ENCODE measurements at places on chromosomes 11 and 22. TPM values are rescaled to one million over a fixed set of nuclear protein-coding genes. Genes with fewer than 3 reads are reported as not detected.

- H3K27ac ChIP-seq: no peak overlapping the region
- H3K36me3 ChIP-seq: peaks cover 1% of the 10 kb centered on the region
- DNase-seq: no peak
- no peaks in the 10 kb centered on the region for H3K27me3 ChIP-seq
- H3K4me1 ChIP-seq: no peaks in the 10 kb centered on the region
Observed at GRCh38 chr22:39183991-39184585, 31.6 kb upstream of the CBX7 start.

- H3K27me3 ChIP-seq: no peaks in the 10 kb centered on the region
- DNase-seq: peak; percentile 83
- peaks cover 80% of the 10 kb centered on the region for H3K4me1 ChIP-seq
- H3K36me3 ChIP-seq: peaks cover 1% of the 10 kb centered on the region
- H3K4me3 ChIP-seq: peak overlapping the region; percentile 28
Observed at GRCh38 chr11:63866211-63866610, 27.3 kb downstream of the MARK2 start.

- H3K27me3 ChIP-seq: no peaks in the 10 kb centered on the region
- no peak overlapping the region for H3K27ac ChIP-seq
Observed at GRCh38 chr22:50574383-50574755, 3.9 kb downstream of the CPT1B start.

DNA sequence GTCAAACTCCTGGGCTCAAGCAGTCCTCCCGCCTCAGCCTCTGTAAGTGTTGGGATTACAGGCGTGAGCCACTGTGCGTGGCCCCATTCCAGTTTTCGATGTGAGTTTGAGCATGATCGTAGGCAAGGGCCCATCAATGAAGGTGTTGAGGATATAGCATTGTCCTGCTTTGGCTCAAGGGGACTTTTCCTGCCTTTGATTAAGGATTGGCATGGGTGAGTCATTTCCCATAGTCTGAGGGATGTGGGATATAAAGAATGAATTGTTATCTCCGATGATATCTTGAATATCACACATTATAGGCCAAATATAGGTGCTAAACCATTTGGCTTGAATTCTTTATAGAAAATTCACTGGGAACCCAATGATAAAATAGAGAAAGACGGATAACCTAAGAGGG, 30.4 kb downstream of the STIM1 start:
- no peak for DNase-seq
- H3K27me3 ChIP-seq: no peaks in the 10 kb centered on the region
- H3K4me3 ChIP-seq: no peak overlapping the region

GRCh38 chr11:48148749-48149148, 67.9 kb upstream of the OR4B1 start:
- H3K27ac ChIP-seq: no peak overlapping the region
- no peaks in the 10 kb centered on the region for H3K27me3 ChIP-seq
- no peak for DNase-seq
- no peak overlapping the region for H3K4me3 ChIP-seq
- H3K36me3 ChIP-seq: peaks cover 53% of the 10 kb centered on the region
- peaks cover 2% of the 10 kb centered on the region for H3K4me1 ChIP-seq

DNA sequence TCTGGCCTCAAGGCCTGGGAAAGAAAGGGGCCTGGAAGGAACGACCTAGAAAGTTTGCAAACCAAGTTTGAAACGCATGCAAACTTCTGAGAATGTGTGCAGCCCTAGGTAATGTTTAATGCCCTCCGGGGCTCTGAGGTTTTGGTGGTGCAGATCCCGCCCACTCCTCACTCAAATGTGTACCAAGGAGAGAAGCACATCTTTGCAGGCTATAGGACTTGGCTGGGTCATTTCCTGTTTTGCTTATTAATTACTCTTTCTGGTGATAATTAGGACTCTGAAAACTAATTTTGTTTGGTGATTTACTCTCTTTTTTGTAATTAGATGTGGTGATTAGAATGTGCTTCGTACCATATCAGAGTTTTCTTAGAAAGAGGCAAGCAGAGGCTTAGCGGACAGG, 625.9 kb upstream of the CADM1 start:
- H3K27ac ChIP-seq: no peak overlapping the region
- no peaks in the 10 kb centered on the region for H3K4me1 ChIP-seq
- DNase-seq: no peak
- H3K36me3 ChIP-seq: no peaks in the 10 kb centered on the region

GRCh38 chr22:35313311-35314121, 13.8 kb downstream of the TOM1 start:
- H3K27me3 ChIP-seq: no peaks in the 10 kb centered on the region
- no peak overlapping the region for H3K27ac ChIP-seq
- peaks cover 68% of the 10 kb centered on the region for H3K4me1 ChIP-seq
- DNase-seq: peak; percentile 73
- no peaks in the 10 kb centered on the region for H3K36me3 ChIP-seq

GRCh38 chr11:61505640-61506155, 2.9 kb upstream of the LRRC10B start:
- no peak overlapping the region for H3K27ac ChIP-seq
- peaks cover 41% of the 10 kb centered on the region for H3K27me3 ChIP-seq
- no peak for DNase-seq
- no peaks in the 10 kb centered on the region for H3K36me3 ChIP-seq

DNA sequence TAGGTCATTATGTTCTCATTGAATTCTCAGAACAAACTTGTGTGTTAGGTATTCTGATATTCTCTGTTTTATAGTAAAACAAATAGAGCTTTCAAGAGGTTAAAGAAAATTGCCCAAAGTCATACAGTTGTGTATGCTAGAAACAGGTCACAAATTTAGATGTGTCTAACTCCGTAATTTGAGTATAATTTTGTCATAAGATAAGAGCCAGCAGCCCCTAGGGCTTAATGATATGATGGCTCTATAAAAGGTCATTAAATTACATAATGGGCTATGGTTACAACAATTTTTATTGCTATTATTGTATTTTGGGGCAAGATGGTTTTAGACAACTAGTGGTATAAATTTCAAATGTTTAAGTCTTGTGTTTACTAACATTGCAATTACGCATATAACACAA, 701.9 kb downstream of the LUZP2 start:
- H3K36me3 ChIP-seq: peaks cover 2% of the 10 kb centered on the region
- DNase-seq: no peak
- H3K27me3 ChIP-seq: no peaks in the 10 kb centered on the region

GRCh38 chr11:73968356-73968966, 14.2 kb downstream of the UCP2 start:
- H3K27ac ChIP-seq: peak overlapping the region; percentile 61
- no peak overlapping the region for H3K4me3 ChIP-seq
- peaks cover 60% of the 10 kb centered on the region for H3K4me1 ChIP-seq
- no peaks in the 10 kb centered on the region for H3K36me3 ChIP-seq
- no peaks in the 10 kb centered on the region for H3K27me3 ChIP-seq

DNA sequence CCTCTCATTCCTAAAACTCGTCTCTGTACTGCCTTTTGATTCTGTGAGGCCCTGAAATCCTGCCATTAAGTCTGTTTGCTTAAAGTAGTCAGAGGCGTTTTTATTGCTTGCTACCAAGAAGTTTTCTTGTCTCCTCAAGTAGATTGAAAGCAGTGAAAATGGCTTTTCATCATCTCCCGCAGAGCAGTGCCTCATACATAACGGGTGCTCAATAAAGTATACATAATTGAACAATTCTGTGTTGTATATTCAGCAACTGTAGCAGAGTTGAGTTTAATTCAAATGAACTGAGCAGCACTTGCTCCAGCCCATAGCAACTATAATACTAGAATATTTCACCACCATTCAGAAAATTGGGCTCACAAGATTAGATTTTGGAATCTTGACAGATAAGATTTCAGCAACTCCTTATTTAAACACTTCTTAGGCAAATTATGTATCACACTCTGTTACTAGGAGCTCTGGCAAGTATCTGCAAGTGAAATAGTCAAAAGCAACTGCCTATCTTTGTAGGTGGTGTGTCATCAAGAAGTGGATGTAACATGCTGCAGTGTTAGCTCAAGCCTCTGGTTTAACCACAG, 20.0 kb downstream of the FIBIN start:
- no peak overlapping the region for H3K4me3 ChIP-seq
- DNase-seq: no peak
- no peaks in the 10 kb centered on the region for H3K36me3 ChIP-seq
- no peaks in the 10 kb centered on the region for H3K4me1 ChIP-seq
- H3K27me3 ChIP-seq: no peaks in the 10 kb centered on the region

- no peaks in the 10 kb centered on the region for H3K27me3 ChIP-seq
- peak overlapping the region; percentile 98 for H3K4me3 ChIP-seq
- peak overlapping the region; percentile 100 for H3K27ac ChIP-seq
- H3K36me3 ChIP-seq: peaks cover 11% of the 10 kb centered on the region
Observed at GRCh38 chr22:20551805-20552442, 44.5 kb downstream of the MED15 start.

GRCh38 chr11:34653851-34654482, 33.1 kb downstream of the EHF start:
- peak; percentile 40 for DNase-seq
- peak overlapping the region; percentile 57 for H3K27ac ChIP-seq
- H3K4me3 ChIP-seq: peak overlapping the region; percentile 61
- no peaks in the 10 kb centered on the region for H3K36me3 ChIP-seq

GRCh38 chr11:68842427-68843051, 823 bp upstream of the CPT1A start:
- H3K4me3 ChIP-seq: peak overlapping the region; percentile 88
- peaks cover 2% of the 10 kb centered on the region for H3K36me3 ChIP-seq
- peak overlapping the region; percentile 12 for H3K27ac ChIP-seq
- peaks cover 8% of the 10 kb centered on the region for H3K27me3 ChIP-seq

- DNase-seq: no peak
- no peaks in the 10 kb centered on the region for H3K36me3 ChIP-seq
- no peak within 1 kb of the TSS for H3K4me3 ChIP-seq
- H3K27ac ChIP-seq: no peak within 1 kb of the TSS
Observed at GRCh38 chr11:63243533-63243932, at the start of gene SLC22A25. Gene SLC22A25 (minus strand): TSS chr11:63243599. CDS start chr11:63229652, 13,947 bp downstream.

DNA sequence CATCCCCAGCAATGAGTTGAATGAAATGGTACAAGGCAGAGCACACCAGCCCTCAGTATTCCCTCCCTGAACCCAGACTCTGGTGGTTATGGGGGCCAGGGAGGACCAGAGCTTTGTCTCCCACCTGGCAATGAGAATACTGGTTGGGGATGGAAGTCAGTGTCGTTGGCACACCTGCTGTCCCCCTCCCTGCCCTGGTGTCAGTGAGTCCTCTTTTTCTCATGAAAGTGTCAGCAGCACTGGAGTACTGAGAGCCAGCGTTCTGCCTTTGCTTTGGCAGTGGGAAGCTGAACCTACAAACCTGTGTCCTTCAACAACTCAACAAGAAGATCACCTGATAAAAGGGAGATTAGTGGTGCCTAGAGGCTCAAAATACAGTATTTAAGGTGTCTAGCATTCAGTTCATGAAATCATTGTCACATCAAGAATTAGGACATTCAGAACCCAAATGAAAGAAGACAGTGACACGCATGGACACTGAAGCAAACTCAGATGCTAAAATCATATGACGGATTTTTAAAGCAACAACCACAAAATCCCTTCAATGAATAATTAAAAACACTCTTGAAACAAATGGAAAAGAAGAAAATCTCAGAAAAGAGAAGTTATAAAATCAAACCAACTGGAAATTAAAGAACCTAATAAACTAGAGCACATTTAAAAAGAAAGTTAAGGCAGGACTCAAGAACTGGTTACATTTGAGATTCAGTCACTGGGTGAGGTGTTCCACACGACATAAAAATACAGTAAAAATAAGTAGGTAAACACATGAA, 77.5 kb upstream of the VPREB1 start:
- H3K27me3 ChIP-seq: no peaks in the 10 kb centered on the region
- H3K4me1 ChIP-seq: peaks cover 9% of the 10 kb centered on the region
- no peak overlapping the region for H3K27ac ChIP-seq

DNA sequence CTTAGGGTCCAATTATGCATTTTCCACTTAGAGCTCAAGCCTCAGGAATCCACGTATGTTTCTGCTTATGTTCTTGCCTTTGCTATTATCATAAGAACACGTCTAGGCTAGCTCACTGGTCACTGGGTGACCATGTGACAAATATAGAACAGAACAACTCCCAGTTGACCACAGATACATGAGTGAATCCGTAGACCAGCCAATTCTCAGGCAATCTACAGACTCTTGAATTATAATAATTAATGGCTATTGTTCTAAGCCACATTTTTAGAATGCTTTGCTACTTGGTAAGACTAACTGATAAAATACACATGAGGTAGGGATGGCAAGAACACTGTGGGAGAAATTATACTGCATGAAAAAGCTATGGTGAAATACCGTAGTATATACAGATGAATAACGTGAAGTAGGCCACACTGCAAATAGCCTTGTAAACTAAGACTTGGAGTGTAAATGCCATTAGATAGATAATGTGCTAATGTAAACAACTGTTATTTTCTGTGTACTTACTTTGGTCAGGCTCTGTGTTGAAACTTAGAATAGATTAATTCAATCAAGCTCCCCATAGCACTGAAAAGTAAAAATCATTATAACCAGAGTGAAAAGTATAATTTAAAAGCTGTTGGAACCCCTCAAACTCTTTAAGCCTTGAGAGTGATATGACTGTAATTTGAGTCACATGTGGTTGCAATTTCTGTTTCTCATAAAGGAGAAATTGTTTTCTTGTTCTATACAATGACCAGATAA, 366.2 kb upstream of the CCDC179 start:
- H3K27me3 ChIP-seq: no peaks in the 10 kb centered on the region
- H3K4me1 ChIP-seq: no peaks in the 10 kb centered on the region
- H3K4me3 ChIP-seq: no peak overlapping the region
- H3K36me3 ChIP-seq: no peaks in the 10 kb centered on the region
- DNase-seq: no peak

The KRTAP5-1 gene
- total RNA-seq: not detected

The PGR gene
- total RNA-seq: not detected

The RAG2 gene
- total RNA-seq: not detected

The OR52I1 gene
- total RNA-seq: not detected

The RFPL2 gene
- total RNA-seq: 0.50 TPM

The LRRC51 gene
- total RNA-seq: 4.6 TPM

The AP5B1 gene
- total RNA-seq: 22.4 TPM

The OR4A16 gene
- total RNA-seq: not detected

The TRIOBP gene
- 28.6 TPM for total RNA-seq

The TENM4 gene
- not detected for total RNA-seq

The GRIK4 gene
- not detected for total RNA-seq

The ANO3 gene
- total RNA-seq: not detected

The TLCD5 gene
- total RNA-seq: 2.0 TPM

The OR51B5 gene
- not detected for total RNA-seq

The MRPL16 gene
- 58.0 TPM for total RNA-seq

The JHY gene
- total RNA-seq: 5.5 TPM

The FGF4 gene
- total RNA-seq: not detected

The AASDHPPT gene
- total RNA-seq: 34.4 TPM

The CASP1 gene
- total RNA-seq: 23.9 TPM

Data from activated T-cell treated with anti-CD3 and anti-CD28 coated beads, Interleukin-2, amount 50 U/mL, for 72 hours (primary cell).